ENCODE measurements at places on chromosomes 6 and 20.

GRCh38 chr6:38779310-38780062 is 64.4 kb downstream of the DNAH8 start:
- no peak for DNase-seq

- no peak for DNase-seq
Measured at GRCh38 chr6:162150295-162150694, 577.3 kb downstream of the PRKN start.

DNA sequence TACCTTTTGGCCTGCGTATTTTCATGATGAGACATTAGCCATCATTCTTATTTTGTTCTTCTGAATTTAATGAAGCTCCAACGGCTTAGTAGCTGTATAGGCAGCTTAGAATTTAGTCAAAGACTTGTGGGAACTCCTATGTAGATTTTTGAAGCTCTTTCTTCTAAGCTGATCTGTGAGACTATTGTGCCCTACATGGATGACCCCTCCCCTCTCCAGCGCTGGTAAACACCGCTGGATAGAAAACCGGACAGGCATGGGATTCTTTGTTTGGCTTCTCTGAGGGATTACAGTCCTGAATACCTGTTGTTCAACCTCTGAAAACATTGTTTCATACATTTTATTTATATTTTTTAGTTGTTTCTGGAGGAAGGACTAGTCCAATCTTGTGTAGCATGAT is 1353.4 kb downstream of the GRIK2 start:
- no peak for DNase-seq

- no peak for DNase-seq
Measured at GRCh38 chr6:29474996-29475395, 12.8 kb downstream of the MAS1L start.

DNA sequence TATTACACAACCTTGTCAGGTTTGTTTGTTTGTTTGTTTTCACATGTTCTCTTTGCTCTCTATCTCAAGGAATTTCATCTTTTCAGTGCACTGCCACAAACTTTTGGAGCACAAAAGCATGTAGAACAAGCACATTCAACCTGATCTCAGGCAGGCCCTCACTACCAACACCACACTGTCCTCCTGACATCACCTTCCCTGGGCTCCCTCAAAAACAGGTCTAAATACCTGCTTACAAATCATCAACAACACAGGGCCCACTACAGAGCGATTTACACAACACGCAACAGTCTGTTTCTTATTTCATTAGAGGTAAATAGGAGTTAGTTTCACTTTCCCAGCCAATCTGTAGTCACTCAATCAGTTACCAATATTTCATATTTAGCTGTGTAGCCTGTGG is 241.4 kb downstream of the EPHA7 start:
- DNase-seq = no peak

GRCh38 chr6:124659427-124659826 is 302.8 kb upstream of the RNF217 start:
- DNase-seq = no peak

DNA sequence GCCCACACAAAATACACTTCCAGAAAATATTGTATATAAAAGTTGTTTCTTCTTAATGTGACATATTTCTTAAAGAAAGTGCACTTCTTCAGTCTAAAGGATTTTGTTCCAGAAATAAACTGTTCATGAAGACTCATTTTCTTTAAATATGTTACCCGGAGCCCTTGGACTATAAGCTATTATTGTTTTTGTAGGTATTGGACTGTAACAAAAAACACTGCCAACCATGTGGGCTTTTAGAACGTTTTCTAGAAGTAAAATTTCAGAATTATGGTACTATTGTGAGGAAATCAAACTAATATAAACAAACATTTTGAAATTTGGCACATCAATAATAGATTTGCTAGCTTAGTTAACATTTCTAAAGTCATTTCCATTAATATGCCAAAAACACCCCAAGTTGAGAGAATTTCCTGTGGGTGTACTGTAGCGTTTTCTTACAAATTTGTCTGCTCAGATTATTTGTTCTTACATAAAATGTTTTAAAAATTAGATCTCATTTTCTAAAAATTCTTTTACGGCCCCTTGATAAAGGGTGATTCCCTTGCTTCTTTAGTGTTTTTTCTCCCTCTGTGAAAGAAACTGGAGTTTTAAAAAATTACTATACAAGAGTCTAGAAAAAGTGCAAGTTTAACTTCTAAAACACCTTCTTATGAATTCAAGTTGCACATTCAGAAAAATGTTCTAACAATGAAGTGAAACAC is 3.4 kb downstream of the NKX2-4 start:
- no peak for DNase-seq

- DNase-seq = no peak
Measured at GRCh38 chr6:128443553-128443952, 76.8 kb downstream of the PTPRK start.

All from activated CD8-positive, alpha-beta memory T cell treated with anti-CD3 and anti-CD28 coated beads for 1 hour (primary cell).